ENCODE measurements at places on chromosomes 12 and 14. TPM values are rescaled to one million over a fixed set of nuclear protein-coding genes. Genes with fewer than 3 reads are reported as not detected.

GRCh38 chr14:86683561-86683960, 1153.6 kb downstream of the FLRT2 start:
- DNase-seq: no peak
- H3K36me3 ChIP-seq: no peaks in the 10 kb centered on the region
- no peak overlapping the region for H3K27ac ChIP-seq
- no peaks in the 10 kb centered on the region for H3K4me1 ChIP-seq
- H3K27me3 ChIP-seq: no peaks in the 10 kb centered on the region

GRCh38 chr12:10365696-10366405, 24.0 kb downstream of the KLRK1 start:
- H3K4me1 ChIP-seq: peaks cover 18% of the 10 kb centered on the region
- H3K36me3 ChIP-seq: no peaks in the 10 kb centered on the region
- no peak for DNase-seq
- no peaks in the 10 kb centered on the region for H3K27me3 ChIP-seq
- peak overlapping the region; percentile 95 for H3K27ac ChIP-seq

DNA sequence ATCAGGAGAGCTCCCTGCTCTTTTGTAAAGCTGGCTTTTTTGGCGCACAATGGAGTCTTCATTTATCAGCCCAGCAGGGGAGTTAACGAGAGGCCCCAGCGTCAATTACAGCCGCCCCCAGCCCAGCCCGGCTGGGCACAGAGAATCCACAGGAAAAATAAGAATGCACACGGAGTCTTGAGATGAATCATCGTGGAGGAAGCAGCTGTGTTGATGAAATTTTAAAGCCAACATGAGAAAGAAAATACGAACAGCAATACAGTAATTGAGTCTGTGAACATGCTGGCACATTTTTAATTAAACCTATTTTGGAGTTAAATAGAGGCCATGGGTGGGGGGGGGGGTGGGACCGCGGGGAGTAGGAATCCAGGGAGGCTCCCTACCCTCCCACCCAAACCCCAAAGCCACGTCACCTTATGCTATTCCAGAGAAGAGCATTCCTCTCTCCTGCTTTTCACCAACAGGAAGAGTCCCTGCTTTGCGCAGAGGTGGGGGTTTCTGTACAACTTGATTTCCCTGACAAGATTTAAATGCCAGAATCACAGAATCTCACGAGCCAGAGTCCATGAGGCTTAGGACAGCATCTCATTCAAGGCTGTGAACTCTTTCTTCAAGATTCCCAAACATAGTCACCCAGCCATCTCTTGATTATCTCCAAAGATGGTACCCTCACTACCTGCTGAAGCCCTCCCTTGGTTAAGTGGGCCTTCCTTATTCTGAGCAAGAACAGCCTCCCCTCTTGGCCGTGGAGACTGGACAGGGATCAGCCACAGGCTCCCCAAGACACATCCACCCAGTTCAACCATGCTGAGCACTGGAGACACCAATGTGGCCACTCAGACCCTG, 50.3 kb downstream of the CCNK start:
- no peak for DNase-seq
- H3K4me3 ChIP-seq: no peak overlapping the region
- no peaks in the 10 kb centered on the region for H3K36me3 ChIP-seq

DNA sequence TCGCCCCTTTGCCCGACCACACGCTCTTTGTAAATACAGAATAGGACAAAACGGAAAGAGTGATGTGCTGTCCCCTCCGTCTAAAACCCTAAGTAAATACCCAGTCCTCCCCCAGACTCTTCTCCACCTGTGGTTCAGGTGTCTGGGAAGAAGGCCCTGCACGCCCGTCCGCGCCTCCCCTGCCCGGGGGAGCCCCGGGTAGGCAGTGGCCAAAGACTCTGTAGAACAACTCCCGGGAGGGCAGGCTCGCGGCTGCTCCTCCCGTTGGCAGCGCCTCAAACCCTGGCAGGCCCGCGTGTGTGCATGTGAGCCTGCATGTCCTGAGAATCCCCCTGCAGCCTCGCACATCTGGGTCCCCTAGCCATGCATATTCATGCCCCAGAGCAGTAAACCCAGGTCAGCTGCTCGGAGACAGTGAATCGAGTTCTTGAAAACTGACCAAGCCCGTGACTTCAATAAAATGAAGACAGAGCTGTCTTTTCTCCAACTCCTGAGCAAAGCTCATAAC, 165.8 kb downstream of the MON2 start:
- H3K4me3 ChIP-seq: peak overlapping the region; percentile 49
- H3K27ac ChIP-seq: peak overlapping the region; percentile 53
- DNase-seq: peak; percentile 76
- no peaks in the 10 kb centered on the region for H3K27me3 ChIP-seq
- no peaks in the 10 kb centered on the region for H3K4me1 ChIP-seq
- H3K36me3 ChIP-seq: no peaks in the 10 kb centered on the region

DNA sequence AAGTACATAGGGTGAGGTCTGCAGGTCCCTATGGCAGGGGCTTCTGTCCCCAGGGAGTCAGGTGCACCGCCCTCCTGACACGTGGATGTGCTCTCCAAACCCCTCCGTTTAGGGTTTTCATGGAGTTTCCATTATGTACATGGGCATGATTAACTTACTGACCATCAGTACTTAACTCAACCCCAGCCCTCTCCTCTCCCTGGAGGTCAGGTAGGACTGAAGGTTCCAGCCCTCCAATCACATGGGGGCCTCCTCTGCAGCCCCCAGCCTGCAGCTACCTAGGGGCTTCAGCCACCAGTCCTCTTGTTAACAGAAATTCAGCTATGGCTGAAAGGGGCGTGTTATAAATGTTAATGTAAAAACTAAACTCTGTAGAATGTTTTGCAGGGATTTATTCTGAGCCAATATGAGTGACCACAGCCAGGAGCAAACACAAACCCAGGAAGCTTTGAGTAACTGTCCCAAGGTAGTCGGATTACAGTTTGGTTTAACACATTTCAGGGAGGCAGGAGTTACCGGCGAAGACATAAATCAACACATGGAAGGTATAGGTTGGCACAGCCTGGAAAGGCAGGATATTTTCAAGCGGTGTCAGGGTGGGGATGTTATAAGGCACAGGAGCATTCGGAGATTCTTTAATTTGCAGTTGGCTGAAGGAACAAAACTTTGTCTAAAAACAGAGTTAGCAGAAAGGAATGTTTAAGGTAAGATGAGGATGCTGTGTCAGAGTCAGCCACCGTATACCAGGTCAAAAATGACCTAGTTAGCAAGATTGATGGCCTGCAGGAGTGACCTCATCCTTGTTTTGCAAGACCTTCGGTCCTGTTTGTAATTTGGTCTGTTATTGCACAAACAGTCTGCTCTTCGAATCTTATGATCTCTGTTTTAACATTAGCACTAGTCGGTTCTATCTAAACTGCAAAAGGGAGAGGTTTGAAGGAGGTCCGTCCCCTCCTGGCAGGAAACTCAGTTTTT, 75.2 kb downstream of the TNFAIP2 start:
- H3K36me3 ChIP-seq: no peaks in the 10 kb centered on the region
- H3K4me3 ChIP-seq: no peak overlapping the region
- H3K27ac ChIP-seq: peak overlapping the region; percentile 62
- no peaks in the 10 kb centered on the region for H3K4me1 ChIP-seq
- DNase-seq: no peak

- no peak for DNase-seq
- H3K4me1 ChIP-seq: peaks cover 17% of the 10 kb centered on the region
- H3K27ac ChIP-seq: no peak overlapping the region
- H3K36me3 ChIP-seq: no peaks in the 10 kb centered on the region
- no peak overlapping the region for H3K4me3 ChIP-seq
Measured at GRCh38 chr14:50772412-50772811, 58.5 kb downstream of the NIN start.

DNA sequence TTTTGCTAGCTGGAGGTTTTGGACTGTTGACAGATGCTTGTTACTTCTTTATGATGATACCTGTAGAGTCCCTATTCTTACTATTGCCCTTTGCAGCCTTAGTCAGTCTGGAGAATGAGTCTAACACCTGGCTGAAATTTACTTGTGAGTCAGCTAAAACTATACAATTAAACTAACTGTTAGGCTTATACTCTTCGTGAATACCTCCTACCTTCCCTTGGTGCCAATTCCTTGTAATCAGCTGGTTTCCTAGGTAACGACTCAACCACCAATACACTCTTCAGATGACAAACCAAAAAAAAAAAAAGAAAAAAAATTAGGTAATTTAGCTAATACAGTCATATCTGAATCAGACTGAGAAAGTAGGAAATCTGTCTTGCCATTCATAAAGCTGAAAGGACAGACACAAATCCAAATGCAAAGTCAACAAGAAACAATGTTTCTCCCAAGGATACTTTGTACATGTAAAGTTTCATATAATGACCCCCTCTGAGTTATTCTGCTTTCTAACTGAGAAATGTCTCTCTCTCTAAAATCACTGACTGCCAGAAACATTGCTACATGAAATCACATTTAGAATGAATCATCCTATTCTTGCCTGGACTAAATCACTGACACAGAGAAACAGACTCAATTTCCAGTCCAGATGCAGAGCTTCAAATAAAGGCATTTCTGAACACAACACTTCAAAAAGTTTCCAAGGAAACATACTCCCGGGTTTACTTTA, 56.5 kb upstream of the CDKL1 start:
- H3K36me3 ChIP-seq: no peaks in the 10 kb centered on the region
- H3K4me3 ChIP-seq: no peak overlapping the region
- no peak for DNase-seq

The RFLNA gene
- 0.30 TPM for polyA plus RNA-seq

DNA sequence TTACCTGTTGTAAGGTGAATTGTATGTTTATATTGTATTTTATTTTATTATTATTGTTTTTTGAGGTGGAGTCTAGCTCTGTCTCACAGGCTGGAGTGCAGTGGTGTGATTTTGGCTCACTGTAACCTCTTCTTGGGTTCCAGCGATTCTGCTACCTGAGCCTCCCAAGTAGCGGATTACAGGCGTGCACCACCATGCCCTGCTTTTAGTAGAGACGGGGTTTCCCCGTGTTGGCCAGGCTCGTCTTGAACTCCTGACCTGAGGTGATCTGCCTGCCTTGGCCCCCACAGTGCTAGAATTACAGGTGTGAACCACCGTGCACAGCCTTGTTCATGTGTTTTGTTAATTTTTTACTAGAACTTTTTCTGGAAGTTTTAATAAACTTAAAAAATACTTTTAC, 3.8 kb downstream of the ATF7IP start:
- no peak for DNase-seq
- H3K36me3 ChIP-seq: no peaks in the 10 kb centered on the region
- H3K4me3 ChIP-seq: no peak overlapping the region
- no peaks in the 10 kb centered on the region for H3K27me3 ChIP-seq

DNA sequence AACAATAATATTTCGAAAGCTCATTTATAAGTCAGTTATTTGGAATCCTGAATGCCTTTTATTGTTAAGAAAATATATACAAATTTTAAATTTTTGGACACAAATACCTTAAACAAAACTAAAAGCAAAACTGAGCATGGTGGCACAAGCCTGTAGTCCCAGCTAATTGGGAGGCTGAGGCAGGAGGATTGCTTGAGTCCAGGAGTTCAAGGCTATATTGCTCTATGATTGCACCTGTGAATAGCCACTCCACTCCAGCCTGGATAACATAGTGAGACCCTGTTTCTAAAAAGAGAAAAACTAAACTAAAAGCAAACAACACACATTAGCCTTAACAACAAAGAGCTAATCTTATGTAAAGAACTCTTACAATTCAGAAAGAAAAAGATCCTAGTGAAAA, 78.8 kb downstream of the SMOC1 start:
- no peak overlapping the region for H3K27ac ChIP-seq
- H3K4me1 ChIP-seq: no peaks in the 10 kb centered on the region
- H3K36me3 ChIP-seq: no peaks in the 10 kb centered on the region
- H3K4me3 ChIP-seq: no peak overlapping the region
- DNase-seq: no peak

- no peak for DNase-seq
- no peaks in the 10 kb centered on the region for H3K36me3 ChIP-seq
- no peak overlapping the region for H3K27ac ChIP-seq
- H3K4me1 ChIP-seq: no peaks in the 10 kb centered on the region
- H3K27me3 ChIP-seq: no peaks in the 10 kb centered on the region
Measured at GRCh38 chr14:61632807-61633206, 62.5 kb upstream of the HIF1A start.

All from pancreas (tissue), 10 donors.